ENCODE measurements at places on chromosomes 6 and 20. TPM values are rescaled to one million over a fixed set of nuclear protein-coding genes. Genes with fewer than 3 reads are reported as not detected.
A peak's percentile ranks its signal among the peaks of the same experiment; 100 is the strongest.

GRCh38 chr6:166813461-166813860 lies 142.9 kb downstream of the RNASET2 start:
- DNase-seq, result no peak

GRCh38 chr6:153123801-153124200 lies 7.3 kb downstream of the RGS17 start:
- DNase-seq, result no peak

- no peak for DNase-seq
Measured at GRCh38 chr6:149318581-149319286, 1.2 kb downstream of the TAB2 start.

DNA sequence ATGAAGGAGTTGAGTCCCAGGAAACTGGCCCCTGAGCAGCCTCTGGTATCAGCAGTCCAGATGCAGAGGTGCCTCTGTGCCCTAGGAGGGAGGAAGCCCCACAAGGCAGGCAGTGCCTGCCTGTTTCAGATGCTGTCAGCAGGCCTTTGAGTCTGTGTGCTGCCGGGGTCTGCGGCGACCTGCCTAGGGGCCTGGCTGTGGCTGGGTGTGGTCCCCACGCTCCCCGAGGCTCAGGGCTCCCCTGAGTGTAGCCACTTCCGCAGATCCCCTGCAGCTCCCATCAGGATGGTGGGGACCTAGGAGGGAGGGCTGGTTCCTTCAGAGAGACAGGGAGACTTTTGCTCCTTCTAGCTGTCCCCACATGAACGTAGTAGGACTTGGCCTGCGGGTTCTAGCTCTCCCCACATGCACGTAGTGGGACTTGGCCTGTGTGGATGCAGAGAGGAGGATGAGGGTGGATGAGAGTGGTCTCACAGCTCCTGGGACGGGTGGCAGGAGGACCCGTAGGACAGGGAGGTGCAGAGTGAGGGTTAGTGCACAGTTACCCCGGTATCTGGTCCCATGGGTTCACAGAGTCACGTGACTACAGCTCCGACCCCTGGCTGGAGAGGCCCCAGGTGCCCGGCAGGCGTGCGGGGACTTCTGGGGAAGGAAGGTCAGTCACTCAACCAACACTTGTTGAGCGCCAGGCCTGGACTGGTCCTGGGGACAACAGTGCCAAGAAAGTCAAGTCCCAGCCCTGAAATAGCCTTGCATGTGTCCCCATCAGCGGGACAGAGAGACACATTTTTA lies 41.0 kb downstream of the CDH4 start:
- no peak for DNase-seq

GRCh38 chr6:92979281-92979680 lies 440.1 kb downstream of the EPHA7 start:
- no peak for DNase-seq

DNA sequence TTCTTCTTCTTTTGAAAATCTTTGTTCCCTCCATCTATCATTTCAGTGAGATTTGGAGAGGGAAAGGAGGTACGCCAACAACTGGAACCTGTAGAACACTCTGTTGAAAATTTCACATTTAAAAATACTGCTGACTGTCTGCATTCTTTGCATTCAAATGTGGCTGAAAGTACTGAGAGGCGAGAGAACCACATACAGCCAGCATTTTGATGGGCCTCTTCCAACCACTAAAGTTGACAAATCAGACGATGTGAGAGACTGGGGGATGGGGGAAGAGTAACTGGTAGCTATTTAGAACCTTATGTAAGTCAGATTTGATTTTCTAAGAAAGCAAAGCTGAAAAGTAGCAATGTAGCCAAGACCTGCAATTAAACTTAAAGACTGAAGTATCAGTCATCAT lies 77.5 kb downstream of the FKBP5 start:
- no peak for DNase-seq

DNA sequence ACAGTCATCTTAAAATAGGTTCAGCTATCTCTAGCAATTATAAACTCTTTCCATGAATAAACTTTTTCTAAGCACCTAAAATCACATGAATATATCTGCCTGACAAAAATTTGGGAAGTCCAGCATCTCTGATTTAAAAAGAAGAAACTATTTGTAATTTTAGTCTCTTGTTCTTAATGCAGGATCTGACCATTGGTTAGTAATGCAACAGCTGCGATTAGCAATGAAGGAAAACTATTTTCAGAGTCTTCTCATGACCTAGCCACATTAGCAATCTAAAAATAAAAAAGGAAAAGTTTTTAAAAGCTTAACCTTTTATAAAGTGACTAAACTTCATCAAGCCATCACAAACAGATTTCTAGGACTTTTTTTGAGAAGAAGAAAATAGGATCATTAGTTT lies 97.5 kb downstream of the PTPRK start:
- no peak for DNase-seq

The RCAN2 gene
- 298 TPM for total RNA-seq

DNA sequence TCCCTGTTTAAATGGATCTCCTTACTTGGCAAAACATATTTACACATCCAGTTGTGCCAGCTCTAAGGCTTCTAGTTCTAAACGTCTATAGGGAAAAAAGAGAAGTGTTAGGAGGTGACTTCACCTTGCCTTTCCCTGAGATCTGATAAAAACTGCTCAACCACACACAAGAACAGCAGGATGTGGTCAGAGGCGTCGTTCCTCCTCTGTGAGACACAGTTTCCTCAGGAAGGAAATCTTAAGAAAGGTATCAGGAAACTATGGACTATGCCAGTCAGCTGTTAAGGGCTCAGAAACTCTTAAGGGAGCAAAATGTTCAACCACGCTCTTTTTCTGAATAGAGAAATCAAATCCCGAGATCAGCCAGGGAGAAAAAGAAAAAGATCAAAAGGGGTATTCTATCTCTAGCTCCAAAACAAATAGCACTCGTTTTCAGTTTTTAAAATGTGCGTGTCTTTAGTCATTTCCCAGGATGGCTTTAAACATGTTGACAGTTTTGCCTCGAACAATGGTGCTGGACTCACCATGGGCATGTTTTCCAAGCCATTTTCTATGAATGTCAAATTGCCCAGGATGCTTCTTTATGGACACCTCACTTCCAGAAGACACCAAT lies 154.5 kb downstream of the HACE1 start:
- DNase-seq, result no peak

DNA sequence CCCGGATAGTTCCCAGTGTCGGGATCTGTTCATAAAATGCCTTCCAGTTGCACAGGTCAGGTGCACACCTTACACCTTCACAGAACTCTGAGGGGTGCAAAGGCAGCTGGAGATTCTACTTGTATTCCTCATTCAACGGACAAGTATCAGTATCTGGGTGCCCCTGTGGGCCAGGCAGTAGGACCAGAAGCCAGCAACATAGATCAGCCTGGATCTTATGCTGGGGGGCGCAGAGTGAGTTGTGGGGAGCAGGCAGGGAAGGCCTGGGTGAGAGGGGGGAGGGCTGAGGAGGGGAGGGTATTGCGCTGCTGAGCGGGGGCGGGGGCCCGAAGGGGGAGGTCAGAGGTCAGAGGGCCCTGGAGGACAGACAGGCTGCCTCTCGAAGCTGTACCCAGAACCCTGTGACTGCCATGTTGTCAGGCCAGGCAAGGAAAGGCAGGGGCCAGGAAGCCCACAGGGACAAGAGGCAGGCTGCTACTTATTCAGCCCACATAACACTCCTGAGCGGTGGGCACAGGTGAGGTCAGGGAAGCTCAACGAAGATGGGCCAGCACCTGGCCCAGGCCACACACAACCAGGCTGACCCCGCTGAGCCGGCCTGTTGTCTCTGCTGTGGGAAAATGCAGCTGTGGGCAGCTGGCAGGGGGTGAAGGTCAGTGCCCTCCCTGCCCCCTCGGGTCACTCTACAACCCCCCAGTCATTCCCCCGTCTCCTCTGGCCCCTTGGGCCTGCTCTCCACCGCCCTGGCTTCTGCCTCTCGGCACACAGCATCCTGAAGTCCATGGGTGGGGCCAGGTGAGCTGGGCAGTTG lies 1.1 kb downstream of the OPRL1 start:
- DNase-seq, result no peak

DNA sequence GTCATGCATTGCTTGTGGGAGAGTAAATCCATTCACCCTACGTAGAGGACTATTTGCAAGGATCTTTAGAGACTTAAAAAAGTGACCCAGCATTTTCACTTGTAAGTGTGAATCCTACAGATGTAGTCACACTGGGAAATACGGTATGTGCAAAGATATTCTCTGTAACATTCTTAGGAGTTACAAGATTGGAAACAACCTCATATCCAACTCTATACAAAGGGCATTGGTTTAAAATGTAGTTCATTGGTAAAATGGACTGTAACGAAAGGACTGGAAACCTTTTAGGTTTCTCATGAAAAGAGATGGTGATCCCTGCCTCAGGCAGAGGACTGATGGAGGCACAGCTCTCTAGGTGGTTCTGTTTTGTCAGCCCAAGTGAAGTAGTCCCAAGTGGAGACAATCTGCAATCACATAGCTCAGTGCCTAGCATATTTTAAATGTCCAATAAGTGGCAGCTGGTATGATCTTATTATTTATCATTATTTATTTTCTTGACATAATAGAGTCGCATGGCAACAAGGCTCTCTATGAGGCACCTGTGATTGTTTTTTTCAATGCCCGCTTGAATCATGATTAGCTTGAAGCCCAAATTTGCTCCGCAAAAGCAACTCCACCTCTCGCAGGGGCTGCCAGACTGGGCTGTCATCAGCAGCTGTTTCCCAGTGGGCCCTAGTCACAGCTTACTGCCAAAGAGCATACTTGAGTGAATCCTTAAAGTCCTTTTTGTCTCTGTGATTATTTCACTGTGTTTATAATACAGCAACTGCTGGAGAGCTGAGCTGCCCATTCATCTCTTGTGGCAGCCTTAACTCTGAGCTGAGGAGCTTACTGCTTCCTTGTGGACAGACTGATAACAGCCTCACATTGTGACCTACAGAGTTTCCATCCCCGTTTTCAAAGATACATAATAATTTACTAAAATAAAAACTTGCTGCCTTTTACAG lies 19.8 kb upstream of the ENPP1 start:
- DNase-seq, result peak; percentile 27

GRCh38 chr6:166822609-166823008 lies 133.7 kb downstream of the RNASET2 start:
- no peak for DNase-seq

The FILIP1 gene
- total RNA-seq, result 158 TPM

DNA sequence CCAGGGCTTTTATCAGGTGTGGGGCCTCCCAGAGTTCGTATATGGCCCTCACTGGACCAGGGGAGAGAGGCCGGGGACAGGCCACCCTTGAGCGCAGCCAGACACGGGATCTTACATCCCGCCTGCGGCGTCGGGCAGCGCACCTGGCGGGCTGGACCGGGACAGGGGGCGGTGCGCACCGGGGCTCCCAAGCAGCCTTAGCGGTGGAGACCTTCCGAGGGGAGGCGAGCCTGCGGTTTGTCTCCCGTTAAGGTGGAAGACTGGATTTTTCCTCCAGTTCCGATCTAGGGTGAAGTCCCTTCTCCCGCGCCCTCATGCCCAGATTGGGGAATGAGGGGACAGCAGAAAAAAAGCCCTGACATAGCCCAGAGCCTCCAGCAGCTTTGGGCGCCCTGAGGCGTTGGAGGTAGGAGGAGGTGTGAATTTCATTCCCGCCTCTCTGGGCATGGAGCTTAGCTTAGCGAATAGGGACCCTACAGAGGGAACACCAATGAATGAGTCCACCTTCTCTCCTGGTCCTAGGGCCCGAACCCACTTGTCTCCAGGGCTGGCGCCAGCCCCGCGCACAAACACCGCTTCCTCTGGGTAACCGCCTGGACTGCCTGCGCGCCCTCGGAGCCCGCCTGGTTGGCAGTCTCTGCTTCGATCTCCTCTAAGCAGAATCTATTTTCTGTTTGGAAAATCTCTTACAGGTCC lies 6.7 kb upstream of the LAMP5 start:
- DNase-seq, result no peak

The C6orf58 gene
- not detected for total RNA-seq

GRCh38 chr20:58777657-58778056 lies 73.0 kb downstream of the GNAS-AS1 start:
- no peak for DNase-seq

DNA sequence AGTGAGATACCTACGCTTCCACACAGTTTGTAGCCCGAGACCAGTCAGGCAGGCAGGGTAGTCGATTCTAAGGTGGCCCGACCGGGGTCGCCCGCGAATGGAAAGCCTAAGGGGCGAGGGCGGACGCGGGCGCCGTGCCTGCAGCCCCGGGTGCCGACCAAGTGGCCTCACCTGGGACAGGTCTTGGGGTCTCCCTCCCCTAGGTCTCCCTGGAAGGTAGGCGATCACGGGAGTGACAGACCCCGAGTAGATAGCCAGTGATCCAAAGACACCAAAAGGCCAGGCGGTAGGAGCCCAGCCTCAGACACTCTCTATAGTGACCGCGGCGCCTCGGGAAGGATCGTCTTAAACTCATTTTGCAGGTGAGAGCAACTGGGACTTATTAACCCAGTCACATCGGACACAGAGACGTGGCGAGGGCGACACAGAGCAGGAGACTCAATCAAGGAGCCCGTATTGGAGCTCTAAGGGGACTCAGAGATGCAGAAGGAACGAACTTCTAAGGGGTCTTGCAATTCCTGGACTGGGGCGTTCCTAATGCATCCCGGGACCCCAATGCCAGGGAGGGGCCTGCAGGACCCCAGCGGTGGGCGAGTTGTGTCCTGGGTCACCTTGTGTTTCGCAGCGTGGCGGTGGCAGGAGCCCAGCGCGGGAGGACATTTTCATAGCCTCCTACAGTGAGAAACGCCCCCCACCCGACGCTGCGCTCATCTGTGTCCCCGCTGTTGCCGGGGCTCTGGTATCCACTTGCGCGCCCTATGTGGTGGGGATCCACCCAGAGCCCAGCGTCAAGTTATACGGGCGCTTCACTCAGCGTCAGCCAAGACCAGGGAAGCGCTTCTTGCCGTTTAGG lies 2.1 kb upstream of the VSX1 start:
- DNase-seq, result no peak

DNA sequence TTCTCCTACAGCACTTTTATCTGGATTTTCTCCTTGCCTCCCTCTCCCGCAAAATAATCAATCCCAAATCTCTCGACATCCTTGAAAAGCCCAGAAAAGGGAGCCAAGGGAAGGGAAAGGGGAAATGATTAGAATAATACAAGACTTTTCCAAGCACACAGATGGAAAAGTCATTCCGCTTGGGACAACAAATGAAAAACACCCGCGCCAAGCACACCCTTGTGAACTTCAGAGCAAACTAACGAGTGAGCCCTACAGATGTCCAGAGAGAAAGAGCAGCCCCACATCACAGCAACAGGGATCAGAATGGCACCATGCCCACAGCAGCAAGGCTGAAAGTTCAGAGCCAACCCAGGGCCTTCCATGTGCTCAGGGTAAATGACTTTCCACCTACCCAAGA lies 49.6 kb downstream of the NINL start:
- DNase-seq, result no peak

The BPIFB1 gene
- not detected for total RNA-seq

DNA sequence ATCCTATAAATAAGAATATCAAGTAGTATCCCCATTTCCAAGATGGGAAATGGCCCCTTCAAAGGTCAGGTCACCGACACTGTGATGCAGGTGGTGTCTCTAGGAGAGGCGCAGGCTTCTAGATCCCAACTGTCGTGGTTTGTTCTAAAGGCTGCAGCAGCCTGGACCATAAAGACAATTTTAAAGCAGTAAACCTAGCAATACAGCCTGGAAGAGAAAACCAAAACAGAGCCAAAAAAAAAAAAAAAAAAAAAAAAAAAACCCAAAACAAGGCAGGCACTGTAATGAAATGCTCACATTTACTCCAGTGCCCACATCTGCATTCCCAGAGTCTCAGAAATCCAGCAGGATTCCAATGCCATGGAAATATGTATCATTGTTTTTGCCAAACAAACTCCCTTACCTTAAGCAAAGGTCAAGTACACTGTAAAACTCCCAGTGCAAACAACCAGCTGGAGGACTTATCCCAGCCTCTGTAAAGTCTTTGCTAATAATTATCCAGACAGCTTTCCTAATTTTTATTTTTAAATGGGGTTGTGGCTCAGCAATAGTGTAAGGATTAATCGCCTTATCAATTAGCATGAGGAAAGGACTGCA lies 98.2 kb downstream of the PSMG4 start:
- DNase-seq, result no peak

The SNAP25 gene
- total RNA-seq, result not detected

Data from heart right ventricle (tissue), 16 donors.